ENCODE measurements at places on chromosomes 4 and X. TPM values are rescaled to one million over a fixed set of nuclear protein-coding genes. Genes with fewer than 3 reads are reported as not detected.

HSFX2 gene
- 0.98 TPM for total RNA-seq

DDX53 gene
- not detected for total RNA-seq

NXF2 gene
- total RNA-seq = not detected

HMGN5 gene
- 4.3 TPM for total RNA-seq

TSPAN5 gene
- 1.9 TPM for total RNA-seq

NUDT11 gene
- total RNA-seq = 2.6 TPM

BTK gene
- 7.9 TPM for total RNA-seq

DNA sequence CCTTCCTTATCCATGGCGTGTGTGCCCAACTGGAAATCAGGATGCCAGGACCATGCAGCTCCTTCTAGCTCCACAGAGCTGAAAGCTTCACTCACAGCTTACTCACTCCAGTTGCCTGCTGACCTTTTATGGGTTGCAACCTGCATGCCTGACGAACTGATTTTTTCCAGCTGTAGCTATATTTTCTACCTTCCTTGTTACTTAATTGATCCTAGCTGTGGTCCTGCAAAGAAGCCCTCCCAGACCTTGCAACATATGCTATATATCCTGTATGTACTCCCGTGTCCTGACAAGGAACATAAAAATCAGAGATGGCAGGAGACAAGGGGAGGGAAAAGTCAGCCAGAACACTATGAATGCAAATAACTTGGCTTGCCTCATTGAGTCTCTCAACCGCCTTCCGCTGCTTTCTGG, 135.3 kb upstream of the LDB2 start:
- DNase-seq = no peak

- DNase-seq = no peak
These were observed 13.9 kb upstream of the CT47A1 start for GRCh38 chrX:120999413-120999812.

DNA sequence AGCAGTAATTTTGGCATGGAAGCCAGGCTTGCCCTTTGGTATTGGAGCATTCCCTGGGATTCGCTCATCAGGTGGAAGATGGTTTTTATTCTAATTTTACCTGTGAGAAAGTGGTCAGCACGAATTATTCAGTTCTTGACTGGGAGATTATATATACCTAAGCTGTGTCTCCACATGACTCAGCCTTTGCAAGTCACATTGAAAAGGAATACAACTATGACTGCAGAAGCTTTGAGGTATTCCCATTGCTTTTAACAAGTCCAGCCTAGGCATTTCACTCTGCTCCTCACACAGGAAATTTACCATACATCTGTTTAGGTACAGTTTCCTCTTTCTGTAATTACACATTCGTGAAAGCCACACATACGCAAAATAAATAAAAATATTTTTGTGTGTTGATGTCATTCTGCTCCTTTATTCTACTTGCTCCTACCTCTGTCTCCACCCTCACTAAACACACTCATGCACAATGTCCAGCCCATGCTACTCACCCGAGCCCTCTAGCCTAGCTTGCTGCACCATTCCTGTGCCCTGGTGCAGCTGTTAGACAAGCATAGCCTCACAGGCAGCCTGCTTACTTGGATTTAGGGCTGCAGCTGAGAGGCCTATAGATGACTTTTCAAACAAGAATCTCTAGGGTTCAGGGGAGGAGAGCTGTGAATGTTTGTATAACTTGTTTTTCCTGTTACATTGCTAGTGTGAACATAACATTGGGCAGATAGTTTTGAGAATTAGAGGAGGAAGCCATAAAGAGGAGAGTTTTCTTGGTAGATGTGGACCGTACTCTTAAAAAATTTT, 504.4 kb upstream of the FAT1 start:
- no peak for DNase-seq

DNA sequence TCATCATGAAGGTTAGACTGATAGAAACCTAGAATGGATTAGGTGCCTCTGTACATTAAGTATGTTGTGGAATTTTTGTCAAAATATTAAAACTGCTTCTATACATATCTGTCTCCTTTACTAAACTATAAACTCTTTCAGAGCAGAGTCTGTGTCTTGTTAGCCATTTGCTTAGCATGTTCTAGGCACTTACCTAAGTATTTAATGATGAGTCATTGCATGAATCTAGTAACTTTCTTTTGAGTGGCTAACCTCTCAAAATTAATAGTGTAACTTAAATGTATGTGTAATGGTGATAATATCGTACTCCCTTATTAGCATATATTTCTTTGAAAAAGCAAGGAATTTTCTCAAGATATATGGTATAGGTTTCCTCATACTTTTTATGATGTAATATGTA, 57.8 kb downstream of the RAP1GDS1 start:
- no peak for DNase-seq

DNA sequence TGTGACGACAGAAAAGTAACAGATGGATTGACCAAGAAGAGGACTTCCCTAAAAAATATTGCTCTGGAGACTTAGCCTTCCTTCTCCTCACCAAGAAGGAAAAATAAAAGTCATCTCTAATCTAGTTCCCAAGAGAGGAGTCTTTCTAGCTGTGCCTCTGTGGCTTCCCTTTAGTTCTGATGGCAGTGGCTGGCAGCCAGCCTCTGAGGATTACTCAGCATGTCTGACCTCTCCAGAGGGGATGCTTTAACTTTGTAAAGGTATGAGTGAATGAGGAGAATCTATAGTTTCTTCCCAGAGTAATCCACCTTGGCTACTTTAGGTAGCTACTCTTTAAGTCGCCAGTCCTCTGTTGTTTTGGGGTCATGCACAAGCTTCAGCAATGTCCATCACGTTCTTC, 163.9 kb upstream of the KIT start:
- no peak for DNase-seq

- DNase-seq = no peak
These were observed 5.1 kb downstream of the GRIPAP1 start for GRCh38 chrX:48996969-48997368.

GRCh38 chr4:25103418-25103817, 56.8 kb downstream of the SEPSECS start:
- DNase-seq = no peak

- no peak for DNase-seq
These were observed 51.4 kb downstream of the NDST3 start for GRCh38 chr4:118085700-118086099.

- DNase-seq = no peak
These were observed 26.5 kb downstream of the CD40LG start for GRCh38 chrX:136674270-136674985.

DNA sequence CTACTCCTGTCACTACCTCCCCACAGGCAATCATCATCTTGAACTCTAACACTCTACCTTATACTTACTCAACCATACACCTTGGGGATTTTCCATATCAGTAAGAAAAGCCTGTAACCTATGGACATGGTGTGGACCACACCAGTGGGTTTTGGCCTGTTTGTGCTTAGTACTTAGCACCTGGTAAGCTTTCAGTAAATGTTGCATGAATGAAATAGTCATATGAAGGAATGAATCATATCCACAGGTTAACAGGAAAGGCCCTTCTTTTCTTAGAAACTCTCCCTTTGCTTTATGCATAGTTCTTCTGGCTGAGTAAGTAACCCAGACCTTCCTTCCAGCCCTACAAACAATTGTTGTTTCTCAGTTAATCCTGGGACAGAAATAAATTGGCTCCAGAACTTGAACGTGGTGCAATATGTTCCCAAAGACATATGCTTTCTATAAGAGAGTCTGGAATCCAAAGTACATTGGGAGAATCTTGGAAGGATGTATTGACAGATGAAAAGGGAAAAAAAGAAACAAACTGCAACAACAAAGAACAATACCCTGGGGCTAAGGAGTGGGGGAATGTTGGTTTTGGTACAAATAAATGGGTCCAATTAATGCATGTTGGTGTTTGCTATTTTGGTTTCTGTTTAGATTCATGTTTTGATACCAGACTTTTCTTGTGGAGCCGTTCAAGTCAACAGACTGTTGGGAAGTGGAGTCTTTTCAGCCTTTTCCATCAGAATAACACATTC, 27.8 kb downstream of the RASL11B start:
- no peak for DNase-seq

- DNase-seq = no peak
These were observed 618 bp upstream of the FOXO4 start for GRCh38 chrX:71095033-71095432.

DNA sequence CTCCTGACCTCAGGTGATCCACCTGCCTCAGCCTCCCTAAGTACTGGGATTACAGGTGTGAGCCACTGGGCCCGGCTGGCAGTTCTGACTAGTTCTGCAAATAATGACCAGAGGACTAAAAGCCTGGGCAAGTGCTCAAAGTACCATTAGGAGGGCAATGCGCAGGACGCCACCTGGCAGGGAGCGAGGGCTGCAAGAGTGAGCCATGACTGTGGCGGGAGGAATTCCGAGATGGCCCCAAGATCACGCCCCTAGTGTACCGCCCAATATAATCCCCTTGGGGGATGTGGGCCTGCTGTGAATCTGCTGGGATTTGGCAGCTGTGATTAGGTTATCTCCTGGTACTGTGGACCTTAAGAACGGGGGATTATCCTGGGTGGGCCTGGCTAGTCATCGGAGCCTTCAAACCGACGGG, 26.2 kb upstream of the GPR78 start:
- no peak for DNase-seq

GRCh38 chrX:65528293-65528692, 6.3 kb downstream of the LAS1L start:
- no peak for DNase-seq

DNA sequence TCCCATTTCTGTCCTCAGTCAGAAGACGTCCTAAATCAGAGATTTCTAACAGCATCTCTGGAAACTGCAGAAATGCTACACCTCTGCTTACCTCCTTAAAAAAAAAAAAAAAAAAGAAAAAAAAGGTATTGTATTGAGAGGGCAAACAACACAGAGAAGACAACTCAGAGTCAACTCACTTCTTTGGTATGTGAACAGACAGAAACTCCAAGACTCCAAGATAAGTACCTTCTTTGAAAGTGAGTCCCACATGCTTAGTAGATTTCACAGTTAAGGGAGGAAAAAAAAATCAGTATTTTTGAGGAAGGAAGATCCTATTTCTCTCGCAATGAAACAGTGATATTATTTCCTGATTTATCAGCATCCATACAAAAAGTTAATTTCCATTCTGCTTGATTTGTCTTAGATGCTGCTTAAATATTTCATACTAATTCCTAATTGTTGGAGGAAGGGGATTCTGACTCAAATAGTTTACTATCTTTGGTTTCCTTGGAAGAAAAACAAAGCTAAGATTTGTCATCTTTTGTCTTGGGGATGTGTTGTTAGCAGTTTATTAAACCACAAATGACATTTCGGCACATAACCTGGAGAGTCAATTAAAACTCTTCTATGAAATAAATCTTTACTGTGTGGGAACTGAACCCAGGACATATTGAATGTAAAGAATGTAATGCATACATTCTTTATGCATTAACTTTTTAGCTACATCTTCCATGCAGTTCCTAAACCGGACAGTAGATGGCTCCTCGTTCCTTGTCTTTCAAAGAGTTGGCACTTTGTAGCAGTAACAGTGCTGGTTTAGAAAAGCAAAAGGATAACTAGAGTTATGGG, 4.7 kb downstream of the RASGEF1B start:
- DNase-seq = no peak

DNA sequence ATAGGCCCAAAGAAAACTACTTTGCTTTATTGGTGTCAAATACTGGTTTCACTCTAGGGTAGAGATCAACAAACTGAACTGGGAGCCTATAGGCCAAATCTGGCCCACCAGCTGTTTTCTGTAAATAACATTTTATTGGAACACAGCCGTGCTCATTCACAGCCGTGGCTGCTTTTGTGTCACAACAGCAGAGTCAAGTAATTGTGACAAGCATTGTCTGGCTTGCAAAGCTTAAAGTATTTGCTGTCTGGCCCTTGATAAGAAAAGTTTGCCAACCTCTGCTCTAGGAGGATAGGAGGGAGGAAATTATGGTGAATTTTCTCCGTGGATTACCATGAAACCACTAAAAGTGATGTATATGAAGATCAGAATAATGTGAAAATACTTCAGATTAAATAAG, 53.4 kb downstream of the GPAT3 start:
- no peak for DNase-seq

All from breast epithelium (tissue), 4 donors.